ENCODE measurements at places on chromosomes 2 and 18. TPM values are rescaled to one million over a fixed set of nuclear protein-coding genes. Genes with fewer than 3 reads are reported as not detected.

The RBKS gene
- polyA plus RNA-seq, result 0.20 TPM

GRCh38 chr2:59301466-59302402, 1060.6 kb upstream of the FANCL start:
- peak; percentile 14 for DNase-seq

The ITPRIPL1 gene
- 6.5 TPM for polyA plus RNA-seq

The DSG1 gene
- 0.16 TPM for polyA plus RNA-seq

The CRIM1 gene
- 0.03 TPM for polyA plus RNA-seq

- DNase-seq, result no peak
Measured at GRCh38 chr18:77346208-77346810, 96.7 kb downstream of the GALR1 start.

The VWA3B gene
- not detected for polyA plus RNA-seq

Measured in K562 (cell line).